MM.1S (cell line): ENCODE measurements at places on chromosomes 7 and 10.

DNA sequence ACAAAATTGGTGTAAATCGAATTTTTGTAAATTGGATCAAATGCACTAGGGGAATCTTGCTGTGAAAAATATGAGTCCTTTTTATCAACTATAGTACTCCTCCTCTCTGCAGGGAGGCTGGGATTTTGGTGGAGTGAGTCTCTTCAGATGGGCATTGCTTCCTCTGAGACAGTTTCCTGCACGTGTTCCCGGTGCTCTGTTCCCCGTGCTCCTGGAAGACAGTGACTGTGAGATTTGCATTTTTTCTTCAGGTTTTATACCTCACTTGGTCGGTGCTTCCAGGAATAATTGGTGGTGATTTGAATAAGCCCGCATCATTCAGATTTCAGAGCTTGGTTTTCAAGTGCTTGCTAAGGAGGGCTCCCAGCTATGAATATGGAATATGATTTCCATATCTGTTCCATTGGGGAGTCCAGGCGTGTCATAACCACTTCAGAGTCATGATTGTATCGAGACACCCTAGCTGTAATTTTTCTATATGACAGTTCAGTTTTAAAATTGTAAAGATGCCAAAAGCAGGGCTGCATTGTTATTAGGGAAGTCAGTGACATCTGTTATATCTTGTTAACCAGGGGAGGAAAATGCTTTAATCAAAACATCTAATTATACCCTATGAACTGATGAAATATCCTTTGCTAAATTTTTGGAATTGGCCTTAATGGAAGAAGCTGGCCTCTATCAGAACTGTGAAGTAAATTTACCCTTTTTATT, 12.3 kb downstream of the AUTS2 start:
- DNase-seq = no peak

- no peak for DNase-seq
These were observed 45.5 kb upstream of the HELLS start for GRCh38 chr10:94500063-94500462.

DNA sequence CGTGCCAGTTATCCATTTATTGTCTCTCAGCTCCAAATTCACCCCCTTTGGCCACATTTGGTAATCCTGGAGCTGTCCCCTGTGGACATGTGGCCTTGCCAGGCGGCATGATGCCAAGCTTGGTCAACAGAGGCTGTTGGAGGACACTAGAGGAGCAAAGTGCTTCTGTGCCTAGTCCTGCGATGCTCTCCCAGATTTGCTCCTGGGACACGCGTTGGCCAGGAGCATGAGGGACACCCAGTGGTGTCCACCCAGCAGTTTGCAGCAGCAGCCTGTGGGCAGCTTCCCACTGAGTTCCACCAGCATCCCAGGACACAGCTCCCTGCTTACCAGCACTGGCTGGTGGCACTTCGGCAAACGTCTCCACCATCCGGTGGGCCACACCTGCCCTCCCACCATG, 55.5 kb upstream of the STEAP1B start:
- no peak for DNase-seq

DNA sequence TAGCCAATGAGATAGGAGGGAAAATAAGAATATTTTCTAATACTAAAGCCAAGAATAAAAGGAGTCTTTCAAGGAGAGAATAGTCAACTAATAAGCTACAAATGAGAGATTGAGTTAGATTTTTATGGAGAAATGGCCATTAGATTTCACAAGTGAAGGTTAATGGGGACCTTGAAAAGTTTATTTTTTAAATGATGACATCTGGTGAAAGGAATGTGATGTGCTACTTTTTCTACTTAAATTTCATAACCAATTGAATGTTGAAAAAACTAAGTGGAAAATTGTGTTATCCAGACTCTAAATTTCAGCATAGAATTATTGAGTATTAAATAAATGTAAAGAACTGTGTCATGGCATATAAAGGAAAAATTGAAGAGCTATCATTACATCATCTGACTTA, 125.7 kb downstream of the TSPAN12 start:
- DNase-seq = no peak

- no peak for DNase-seq
These were observed 38.8 kb upstream of the ZNF365 start for GRCh38 chr10:62335326-62335725.

DNA sequence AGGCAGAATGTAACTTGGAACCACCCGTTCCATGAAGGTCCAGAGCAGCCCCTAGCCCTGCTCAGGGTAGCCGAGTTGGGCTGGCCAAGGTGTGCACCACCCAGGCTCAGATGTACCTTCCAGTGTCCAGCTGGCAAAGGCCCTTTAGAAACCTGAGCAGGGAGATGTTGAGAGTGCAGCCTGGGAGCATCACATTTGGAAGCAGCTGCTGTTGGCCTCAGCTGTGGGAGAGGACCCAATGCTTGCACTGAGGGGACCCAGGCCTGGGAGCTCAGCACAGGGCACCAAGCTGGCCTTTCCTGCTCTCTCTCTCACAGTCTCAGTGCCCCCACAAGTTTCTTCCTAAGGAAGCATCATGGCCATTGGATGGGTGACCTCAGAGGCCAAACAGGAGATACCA, 33.5 kb downstream of the ANXA8 start:
- no peak for DNase-seq

DNA sequence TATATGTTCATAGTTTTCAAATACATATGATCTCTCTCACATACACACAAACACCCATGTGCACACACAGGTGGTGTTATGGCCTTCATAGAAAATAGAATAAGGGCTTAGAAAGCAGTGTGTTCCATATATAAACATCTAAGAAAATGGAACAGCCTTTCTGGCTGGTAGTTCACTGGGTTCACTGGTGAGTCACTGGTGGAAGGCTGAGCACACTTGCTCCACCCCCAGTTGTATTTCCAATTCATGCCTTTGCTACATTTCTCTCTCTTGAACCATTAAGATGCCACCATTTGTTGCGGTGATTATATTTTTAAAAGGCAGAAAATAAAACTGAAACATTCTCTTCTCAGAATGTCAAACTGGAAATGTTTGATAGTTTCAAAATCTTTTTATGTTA, 252.1 kb downstream of the GLI3 start:
- peak; percentile 77 for DNase-seq

DNA sequence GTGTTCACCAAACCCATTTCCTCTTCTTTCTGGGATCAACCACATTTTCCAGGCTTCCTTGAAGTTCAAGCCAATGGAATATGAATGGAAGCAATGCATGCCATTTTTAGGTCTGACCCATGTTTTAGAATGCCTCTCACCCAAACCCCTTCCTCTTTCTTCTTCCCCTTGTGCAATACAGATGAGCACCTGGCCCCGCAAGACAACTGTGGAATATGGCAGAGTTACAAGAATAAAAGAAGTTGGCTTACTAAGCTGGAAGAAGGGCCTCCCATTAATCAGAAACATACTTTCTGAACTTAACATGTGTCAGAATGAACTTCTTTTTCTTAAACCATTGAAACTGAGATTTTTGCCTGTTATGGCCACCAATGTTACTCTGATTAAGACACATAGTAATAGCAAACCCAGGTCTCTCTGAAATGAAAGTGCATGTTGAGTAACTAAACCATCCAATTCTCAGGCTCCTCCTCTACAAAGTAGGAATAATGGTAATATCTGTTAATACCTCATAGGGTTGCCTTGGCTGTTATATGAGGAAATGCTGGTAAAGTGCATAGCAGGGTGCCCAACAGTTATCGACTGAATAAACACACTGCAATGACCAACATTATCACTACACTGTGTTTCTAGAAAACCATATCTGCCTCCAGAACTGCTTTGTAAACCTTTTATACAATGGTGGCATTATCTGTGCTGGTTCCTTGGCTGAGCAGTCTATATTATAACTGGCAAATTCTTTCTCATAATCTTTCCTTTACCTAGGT, 382.2 kb upstream of the NRP1 start:
- no peak for DNase-seq

- DNase-seq = no peak
These were observed 347.5 kb upstream of the ZMIZ1 start for GRCh38 chr10:78721231-78721630.

GRCh38 chr10:69963178-69963834, 89.3 kb upstream of the MACROH2A2 start:
- no peak for DNase-seq

- DNase-seq = no peak
These were observed 29.1 kb downstream of the POLL start for GRCh38 chr10:101558671-101559595.

DNA sequence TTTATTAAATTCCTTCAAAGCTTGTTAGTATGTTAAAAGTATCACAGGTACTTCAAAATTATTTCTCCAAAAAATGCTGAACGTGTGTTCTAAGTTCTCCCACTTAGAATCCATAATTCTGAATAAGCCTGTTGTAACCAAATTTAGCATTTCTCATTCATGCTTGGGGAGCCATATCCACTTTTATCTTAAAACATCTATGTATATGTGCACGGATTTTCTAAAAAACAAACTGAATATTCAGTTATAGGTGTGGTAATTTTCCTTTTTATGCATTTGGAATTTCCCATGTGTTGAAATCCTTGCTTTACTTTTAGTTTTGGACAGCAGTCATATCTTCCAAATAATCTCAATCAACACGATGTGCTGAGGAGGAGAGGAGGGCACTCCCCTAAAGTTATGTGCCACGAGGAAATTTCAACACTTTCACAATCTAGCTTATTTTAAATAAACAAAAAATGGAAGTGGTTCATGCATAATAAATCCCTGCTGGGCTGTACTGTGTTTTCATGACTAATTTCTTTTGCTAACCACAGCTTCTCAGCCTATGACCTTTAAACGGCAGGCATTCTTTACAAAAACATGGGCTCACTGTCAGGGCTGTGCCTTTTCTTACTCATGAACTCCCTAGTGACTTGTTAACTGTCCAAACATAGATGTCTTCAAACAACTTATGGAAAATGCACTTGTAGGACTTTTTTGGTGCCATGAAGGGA, 380.3 kb upstream of the SEMA3C start:
- no peak for DNase-seq

DNA sequence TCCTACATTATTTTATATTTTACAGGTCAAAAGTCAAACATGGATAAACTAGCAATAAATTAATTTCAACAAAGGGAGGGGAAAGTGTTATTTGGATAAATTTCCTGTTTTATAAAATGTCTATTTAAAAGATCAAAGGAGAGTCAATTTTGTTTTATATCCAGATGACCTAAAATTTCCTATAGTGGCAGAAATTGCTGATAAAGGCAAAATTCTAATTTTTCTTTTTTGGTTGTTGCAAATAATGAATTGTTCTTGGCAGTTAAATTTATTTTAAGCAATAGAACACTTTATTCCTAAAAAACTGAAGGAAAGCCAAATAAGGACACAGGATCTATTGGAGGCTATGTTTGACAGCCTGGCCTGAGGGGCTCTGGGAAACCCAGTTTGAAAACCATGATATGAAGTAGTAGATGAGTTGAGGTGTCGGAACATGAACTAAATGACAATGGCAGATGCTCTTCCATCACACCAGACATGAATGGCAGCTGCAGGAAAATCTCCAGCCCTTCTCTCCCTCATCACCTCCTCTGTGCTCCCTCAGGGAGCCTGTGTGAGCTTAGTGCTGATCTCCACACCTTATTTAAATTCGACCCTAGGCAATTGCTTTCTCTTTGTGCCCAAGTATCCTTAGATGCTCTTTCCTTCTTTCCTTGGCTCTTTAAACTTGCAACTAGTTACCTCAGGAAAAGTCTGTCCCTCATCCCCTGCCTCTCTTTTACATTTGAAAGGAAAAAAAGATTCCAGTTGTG, 395.0 kb downstream of the THSD7A start:
- DNase-seq = no peak

GRCh38 chr10:126468876-126469643, 80.8 kb upstream of the ADAM12 start:
- no peak for DNase-seq

- DNase-seq = no peak
These were observed 133.6 kb downstream of the CUBN start for GRCh38 chr10:16995867-16996529.

DNA sequence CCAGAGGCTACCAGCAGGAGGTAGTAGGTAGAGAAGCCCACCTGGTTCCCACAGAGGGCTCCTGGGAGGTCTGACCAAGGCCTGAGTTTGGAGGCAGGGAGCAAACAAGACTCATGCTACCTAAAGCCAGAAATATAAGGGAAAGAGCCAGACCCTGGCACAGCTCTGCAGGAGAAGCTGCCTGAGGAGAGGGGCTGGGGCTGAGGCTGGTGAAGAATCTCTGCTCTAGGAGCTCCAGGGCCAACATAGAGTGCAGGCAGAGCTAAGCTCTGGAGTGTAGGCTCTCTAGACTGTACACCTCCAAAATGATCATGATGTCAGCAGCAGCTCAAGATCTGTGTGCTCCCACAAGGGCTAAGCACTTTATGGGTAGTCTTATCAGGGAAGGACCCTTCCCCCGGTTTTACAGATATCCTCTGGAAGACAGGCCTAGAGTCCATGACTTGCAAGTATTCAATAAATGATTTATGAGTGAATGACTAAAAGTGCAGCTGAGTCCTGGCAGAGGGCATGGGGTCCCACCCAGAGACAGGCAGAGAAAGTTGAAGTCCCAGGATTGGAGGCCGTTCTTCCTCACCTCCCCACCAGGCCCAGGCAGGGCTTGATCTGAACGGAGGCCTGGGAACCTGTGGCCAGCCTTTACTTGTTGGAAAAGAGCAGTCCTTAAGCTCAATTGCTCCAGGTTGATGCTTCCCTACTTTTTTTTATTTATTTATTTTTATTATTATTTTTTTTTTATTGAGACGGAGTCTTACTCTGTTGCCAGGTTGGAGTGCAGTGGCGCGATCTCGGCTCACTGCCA, 71.5 kb upstream of the LRRC4 start:
- no peak for DNase-seq

DNA sequence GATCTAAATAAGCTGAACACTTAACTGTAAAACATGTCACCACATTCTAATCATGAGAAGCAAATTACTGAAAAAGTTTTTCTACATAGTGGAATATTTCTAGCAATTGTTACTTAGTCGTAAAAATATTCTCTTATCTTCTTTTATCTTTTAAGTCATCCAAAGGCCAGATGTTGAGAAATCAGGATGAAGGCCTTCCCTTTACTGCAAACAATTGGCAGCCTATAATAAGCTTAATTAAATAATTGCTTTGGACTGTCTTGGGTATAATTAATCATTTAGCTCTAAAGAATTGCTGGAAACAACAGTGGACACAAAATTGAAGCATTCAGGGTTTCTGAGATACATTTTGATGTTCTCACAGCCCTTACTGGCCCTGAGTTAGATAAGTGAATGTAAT, 226.5 kb downstream of the FANK1 start:
- DNase-seq = no peak

GRCh38 chr10:4538016-4538415, 288.0 kb upstream of the AKR1E2 start:
- DNase-seq = no peak

GRCh38 chr7:14218338-14218737, 228.9 kb upstream of the ETV1 start:
- DNase-seq = no peak

- no peak for DNase-seq
These were observed 82.0 kb downstream of the AFAP1L2 start for GRCh38 chr10:114322344-114322743.

- peak; percentile 37 for DNase-seq
These were observed 180.0 kb downstream of the LRMDA start for GRCh38 chr10:75611172-75611992.

GRCh38 chr10:84344526-84344925, 16.1 kb downstream of the CCSER2 start:
- DNase-seq = no peak

- no peak for DNase-seq
These were observed 918.1 kb upstream of the POT1 start for GRCh38 chr7:125847692-125848091.
